Mesenteric fat pad (tissue), 1 donor: ENCODE measurements at places on chromosomes 3 and 15. TPM values are rescaled to one million over a fixed set of nuclear protein-coding genes. Genes with fewer than 3 reads are reported as not detected.

Gene VPS33B
- total RNA-seq: 13.4 TPM

Gene WWTR1
- total RNA-seq: 65.9 TPM

Gene PP2D1
- not detected for total RNA-seq

Gene IL5RA
- not detected for total RNA-seq

Gene IL16
- 21.8 TPM for total RNA-seq

Gene IQCB1
- 12.5 TPM for total RNA-seq

Gene SOX14
- total RNA-seq: not detected

Gene SLC6A6
- total RNA-seq: 49.3 TPM

Gene SI
- 1.0 TPM for total RNA-seq

Gene FETUB
- not detected for total RNA-seq
